NCI-H345 (cell line): ENCODE measurements at places on chromosomes 2 and 18.

DNA sequence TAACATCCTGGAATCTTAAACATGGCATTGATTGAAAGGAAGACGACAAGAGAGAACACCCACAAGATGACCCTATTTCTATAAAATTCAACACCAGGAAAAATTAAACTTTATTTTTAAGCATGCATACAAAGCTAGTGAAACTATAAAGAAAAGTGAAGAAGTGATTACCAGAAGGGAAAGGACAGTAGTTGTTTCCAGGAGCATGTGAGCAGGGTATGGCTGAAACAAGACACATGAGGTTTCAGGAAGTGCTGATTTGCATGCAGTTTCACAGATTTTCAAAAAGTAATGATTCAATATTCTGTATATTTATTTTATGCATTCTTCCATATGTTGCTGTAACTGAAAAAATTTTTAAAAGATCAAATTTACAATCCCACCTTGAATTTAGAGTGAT is 24.6 kb upstream of the DAW1 start:
- no peak for DNase-seq

DNA sequence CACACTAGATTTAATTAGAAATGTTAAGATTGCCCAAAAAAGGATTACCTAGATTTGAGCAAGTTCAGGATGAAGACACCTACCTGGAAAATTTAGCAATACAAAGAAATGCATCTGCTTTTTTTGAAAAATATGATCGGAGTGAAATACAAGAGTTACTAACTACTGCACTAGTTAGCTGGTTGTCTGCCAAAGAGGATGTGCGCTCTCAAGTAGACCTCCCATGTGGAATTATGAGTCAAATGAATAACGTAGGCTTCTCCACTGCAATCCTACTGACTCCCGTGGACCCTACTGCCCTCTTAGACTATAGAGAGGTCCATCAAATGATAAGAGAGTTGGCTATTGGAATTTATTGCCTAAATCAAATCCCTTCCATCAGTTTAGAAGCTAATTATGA is 2.0 kb downstream of the ANKAR start:
- no peak for DNase-seq

DNA sequence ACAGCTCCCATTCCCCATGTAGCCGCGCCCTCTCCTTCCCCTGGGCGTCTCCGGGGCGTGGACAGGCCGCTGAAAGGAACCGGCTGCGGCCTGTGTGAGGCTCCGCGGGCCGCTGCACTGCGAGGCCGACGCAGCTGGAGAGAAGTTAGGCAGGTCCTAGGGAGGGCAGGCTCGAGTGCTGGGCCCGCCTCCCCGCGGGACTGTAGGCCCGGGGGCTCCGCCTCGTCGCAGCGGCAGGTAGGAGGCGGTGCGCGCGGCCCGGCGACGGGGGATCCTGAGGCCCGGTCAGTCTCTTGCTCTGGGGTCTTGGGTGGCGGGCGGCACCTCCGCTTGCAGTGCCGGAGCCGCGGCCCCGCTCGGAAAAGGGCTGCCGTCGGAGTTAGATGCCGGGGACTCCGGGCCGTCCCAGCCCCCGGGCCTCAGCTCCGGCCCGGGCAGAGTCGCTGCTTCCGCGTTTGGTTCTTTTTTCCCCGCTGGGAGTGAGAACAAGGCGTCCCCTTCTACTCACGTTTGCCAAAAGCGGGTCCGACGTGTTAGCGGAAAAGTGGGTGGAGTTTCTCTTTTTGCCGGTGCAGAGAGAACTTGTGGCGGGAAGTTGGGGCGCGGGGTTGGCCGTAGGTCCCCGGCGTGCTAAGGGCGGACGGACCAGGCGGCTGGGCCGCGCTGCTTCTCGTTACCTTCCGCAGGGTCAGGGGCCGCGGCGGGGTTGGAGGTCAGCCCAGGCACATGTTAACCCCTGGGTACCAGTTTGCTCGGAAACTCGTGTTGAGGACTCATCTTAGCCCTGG is at the start of gene VRK2:
VRK2 (plus strand) TSS at position 222 of the 788 bp plus-strand sequence. CDS start 2,026 bp downstream, outside the sequence.
- no peak for DNase-seq

DNA sequence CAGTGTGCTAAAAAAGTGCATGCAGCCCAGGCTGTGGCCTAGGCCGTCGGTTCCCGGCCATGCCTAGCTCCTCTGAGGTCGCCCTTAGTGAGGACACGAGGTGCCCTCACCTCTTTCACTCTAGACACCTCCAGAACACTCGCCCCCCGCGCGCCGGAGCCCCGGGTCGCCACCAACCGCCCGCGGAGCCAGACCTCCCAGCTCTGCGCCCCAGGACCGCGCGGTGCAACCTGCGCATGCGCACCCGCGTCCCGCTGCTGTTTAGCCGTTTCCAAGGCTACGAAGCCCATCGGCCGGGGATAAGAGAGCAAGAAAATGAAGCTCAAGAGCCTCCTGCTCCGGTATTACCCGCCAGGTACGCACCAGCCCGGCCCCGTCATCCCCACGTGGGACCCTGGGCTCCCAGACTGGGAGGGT is at the start of gene DAW1:
DAW1 (plus strand) TSS at position 257 of the 417 bp plus-strand sequence; CDS start at position 316, 59 bp downstream.
- peak; percentile 48 for DNase-seq

DNA sequence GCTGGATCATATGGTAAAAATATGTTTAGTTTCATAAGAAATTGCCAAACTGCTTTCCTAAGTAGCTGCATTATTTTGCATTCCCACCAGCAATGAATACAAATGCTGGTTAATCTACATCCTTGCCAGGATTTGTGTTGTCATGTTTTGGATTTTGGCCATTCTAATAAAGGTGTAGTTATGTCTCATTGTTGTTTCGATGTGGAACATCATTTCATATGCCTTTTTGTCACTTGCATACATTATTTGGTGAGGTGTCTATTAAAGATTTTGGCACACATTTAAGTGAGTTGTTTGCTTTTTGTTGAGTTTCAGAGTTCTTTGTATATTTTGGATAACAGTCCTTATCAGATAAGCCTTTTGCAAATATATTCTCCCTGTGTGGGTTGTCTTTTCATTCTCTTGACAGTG is 299.2 kb upstream of the TFPI start:
- no peak for DNase-seq

DNA sequence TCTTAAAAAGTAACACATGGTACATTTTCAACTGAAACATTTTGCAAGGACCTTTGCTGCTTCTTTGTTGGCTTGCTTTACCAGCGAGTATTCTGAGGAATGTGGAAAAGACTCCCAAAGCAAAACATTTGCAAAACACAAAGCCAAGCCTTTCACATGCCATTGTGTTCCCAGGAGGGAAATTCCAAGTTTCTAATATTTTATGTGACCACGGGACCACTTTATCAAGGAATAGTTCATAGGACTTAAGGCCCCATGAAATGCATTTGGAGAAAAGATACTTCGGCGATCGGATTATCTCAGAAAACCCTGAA is 26.2 kb downstream of the CYP27C1 start:
- DNase-seq = no peak

GRCh38 chr18:49843778-49844625 is 30.7 kb upstream of the ACAA2 start:
- no peak for DNase-seq

- no peak for DNase-seq
These were observed 258.9 kb downstream of the CYRIA start for GRCh38 chr2:16406496-16407289.

- peak; percentile 68 for DNase-seq
These were observed 754.4 kb downstream of the ADCYAP1 start for GRCh38 chr18:1658908-1659566.

DNA sequence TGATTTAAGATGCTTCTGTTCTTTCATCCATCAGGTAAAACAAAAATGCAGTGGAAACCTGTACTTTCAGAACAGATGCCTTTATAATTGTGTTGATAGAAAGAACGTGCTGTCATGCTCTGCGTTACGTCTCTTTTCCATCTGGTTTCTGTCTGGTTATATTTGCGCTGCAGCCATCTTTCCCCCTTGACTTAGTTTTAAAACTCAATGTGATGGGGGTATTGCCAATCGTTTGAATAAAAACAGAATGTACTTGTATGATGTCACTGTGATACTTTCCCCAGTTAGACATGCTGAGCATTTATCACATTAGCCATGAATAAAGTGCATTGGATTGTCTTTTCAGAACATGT is 508.6 kb downstream of the ADCYAP1 start:
- DNase-seq = no peak

- DNase-seq = peak; percentile 89
These were observed 54.5 kb downstream of the CFAP221 start for GRCh38 chr2:119598596-119599263.

GRCh38 chr2:106158131-106158530 is 36.0 kb downstream of the UXS1 start:
- no peak for DNase-seq

DNA sequence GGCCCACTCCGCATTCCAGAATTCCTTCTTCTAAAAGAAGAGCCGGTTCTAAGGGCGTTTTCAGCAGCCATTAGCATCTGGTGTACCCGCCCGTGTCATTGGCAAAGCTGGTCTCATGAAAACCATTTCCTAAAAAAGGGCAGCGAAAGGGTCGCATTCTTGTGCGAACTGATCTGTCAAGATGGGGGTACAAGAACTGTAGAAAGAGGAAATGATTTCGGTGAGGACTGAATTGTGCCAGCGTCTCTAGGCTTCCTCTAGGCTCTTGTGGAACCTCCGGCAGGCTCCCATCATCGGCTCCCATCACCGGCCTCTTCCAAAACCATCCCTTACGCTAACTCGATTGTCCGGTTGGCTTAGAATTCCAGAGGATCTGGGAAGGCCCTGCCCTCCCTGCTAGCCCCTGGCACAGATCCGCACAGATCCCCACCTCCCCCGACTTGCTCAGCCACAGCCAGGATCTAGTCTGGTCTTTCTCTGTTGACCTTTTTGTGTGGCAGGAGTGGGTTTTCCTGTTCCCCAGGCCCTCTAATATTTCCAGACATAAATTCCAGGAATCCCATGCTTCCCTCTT is 1.3 kb downstream of the RAB31 start:
- no peak for DNase-seq

- DNase-seq = no peak
These were observed 818.4 kb upstream of the CDH2 start for GRCh38 chr18:28995319-28995718.

DNA sequence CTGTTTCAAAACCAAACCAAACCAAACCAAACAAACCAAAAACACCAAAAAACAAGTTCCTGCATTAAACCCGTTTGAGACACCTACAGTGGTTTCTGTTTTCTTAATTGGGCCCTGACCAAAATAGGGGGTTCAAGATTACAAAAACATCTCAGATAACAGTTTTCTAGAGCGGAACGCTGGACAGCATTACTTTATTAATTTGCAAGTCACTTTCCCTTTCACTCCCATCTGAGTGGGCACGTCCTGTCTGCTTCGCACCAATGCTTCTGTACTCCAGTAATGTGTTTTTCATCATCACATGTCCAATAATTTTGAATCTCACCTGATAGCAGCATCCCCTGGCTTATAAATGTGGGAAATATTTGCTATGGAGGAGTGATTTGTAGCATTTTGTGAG is 11.7 kb upstream of the MYO1B start:
- DNase-seq = no peak

- DNase-seq = no peak
These were observed 101.6 kb downstream of the PTGR3 start for GRCh38 chr18:75107196-75107930.

DNA sequence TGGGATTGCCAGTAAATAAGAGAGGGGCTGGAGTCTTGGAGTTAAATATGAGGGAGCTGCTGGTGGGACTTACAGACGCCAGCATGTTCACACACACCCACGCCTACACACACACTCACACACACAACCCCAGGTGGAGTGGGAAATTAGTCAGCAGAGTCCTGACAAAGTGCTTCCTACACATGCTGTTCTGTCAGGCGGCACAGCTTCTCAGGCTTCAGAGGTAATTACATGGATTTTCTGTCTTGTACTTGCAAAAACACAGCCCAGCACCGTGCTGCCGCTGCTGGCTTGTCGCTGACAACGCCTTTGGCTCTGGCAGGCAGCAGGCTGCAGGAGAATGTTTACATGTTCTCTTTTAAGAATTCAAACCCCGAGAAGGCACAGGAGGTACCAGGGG is 1186.3 kb upstream of the CELF4 start:
- no peak for DNase-seq

DNA sequence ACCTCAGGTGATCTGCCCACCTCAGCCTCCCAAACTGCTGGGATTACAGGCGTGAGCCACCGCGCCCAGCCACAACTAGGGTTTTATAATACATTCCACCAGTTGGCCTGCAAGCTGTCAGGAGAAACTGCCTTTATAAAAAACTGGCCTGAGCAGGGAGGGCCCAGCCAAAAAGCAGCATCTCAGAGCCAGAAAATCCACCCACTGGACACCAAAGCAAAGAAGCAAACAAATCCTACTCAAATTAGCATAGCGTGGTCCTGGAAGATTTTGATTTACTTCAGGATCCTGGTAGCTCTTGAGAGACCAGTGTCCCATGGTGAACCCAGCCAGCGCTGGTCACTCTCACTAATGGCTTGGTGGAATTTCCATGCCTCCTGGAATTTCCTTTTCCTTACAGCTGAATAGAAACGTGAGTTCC is 60.0 kb upstream of the PXDN start:
- DNase-seq = no peak

DNA sequence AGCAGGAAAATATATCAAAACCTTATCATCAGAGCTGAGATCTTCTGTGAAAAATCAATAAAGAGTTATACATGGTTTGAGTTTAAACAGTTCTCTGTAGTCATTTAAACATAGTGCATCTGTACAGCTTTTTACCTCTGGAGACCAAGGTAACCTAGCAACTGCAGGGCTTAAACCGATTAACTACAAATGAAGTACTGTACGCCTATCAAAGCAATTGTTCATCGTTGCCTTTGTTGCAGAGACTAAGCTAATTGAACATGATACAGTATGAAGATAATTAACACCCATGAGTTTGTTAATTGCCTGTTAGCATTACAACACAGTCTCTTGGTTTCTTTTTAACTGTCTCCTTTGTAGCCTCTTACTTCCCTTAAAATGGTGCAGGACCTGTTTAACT is 147.9 kb downstream of the LNPK start:
- DNase-seq = peak; percentile 22

- DNase-seq = no peak
These were observed 86.4 kb upstream of the MAP4K3 start for GRCh38 chr2:39523308-39524044.

DNA sequence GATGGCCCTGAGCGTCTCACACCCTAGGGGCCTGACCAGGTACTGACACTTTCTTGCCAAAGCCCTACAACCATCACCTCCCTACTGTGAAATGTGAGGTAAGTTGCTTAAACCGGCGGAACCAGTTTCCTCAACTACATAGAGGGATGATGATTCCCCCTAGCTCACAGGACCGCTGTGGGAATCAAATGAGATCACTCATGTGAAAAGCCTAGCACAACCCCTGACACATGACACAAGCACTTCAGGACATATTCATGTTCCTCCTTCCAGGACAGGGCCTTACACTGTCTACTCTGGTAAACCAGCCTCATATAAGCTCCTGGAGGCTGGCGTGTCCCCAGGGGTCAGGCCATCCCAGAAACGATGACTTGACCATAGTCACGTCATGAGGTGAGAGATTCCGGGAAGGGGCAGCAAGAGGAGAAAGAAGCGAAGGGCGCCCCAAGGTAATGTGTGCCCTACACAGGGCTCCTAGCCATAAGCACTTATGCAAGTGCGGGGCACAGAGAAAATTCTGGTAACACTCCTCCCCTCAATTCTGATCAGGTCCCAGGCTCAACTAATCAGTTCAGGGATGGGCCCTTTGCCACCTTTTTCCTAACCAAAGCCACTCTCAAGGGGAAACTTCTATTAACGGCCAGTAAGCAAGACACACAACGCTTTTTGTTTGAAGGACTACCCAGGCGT is 49.5 kb downstream of the C2orf42 start:
- DNase-seq = peak; percentile 95
